ENCODE measurements at places on chromosomes 7 and 10.

GRCh38 chr7:111954474-111955381 lies 251.5 kb downstream of the DOCK4 start:
- no peaks in the 10 kb centered on the region for H3K4me1 ChIP-seq
- no peaks in the 10 kb centered on the region for H3K27me3 ChIP-seq
- no peaks in the 10 kb centered on the region for H3K36me3 ChIP-seq
- no peak for DNase-seq
- H3K4me3 ChIP-seq: no peak overlapping the region

DNA sequence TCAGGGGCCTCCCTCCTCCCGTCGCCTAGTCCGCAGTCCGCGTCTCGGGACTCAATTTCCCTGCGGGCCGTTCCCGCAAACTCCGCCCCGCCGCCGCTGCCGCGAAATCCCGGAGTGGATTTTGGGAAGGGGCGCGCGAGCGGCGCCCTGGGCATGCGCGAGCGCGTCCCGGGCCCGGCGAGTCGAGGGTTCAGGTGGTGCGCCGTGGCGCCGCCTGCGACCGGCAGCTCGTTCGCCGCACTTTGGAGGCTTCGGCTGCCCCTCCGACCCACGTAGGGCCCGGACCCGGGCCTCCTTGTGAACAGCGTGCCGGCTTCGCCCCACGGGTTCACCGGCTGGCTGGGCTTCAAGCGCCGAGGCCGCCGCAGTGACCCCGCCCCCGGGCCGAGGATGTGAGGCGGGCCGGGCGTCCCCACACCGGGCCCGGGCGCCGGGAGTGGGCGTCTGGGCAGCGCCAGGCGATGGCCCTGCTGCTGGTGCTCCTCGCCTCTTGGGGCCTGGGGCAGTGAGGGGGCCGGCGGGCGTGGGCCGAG lies at the start of gene PLEKHA8:
Gene PLEKHA8, plus strand, starts transcription at position 197 of the 533 bp plus-strand sequence. CDS start 351 bp downstream, outside the sequence.
- H3K4me1 ChIP-seq: peaks cover 6% of the 10 kb centered on the region
- H3K36me3 ChIP-seq: peaks cover 6% of the 10 kb centered on the region
- peak; percentile 97 for DNase-seq
- peak within 1 kb of the TSS; percentile 79 for H3K4me3 ChIP-seq
- no peaks in the 10 kb centered on the region for H3K27me3 ChIP-seq

DNA sequence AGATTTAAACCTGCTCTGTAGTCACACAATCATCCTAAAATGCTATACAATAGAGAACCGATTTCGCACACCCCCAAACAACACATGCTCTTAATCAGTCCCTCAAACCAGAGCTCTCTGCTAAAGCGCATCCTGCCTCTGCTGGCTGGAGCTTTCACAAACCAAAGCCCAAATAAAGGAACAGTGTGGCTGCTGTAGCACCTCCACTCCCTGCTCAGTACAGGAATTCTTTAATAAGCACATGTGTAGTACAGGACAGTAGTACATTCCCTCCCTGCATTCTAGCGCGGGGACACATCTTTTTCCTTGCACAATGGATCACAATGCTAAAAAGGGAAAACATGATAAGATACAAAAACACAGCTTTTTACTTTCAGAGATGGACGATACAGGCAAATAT lies 684.6 kb downstream of the MAGI2 start:
- no peaks in the 10 kb centered on the region for H3K27me3 ChIP-seq
- H3K36me3 ChIP-seq: no peaks in the 10 kb centered on the region
- H3K27ac ChIP-seq: no peak overlapping the region
- no peak for DNase-seq
- H3K4me3 ChIP-seq: no peak overlapping the region

- no peaks in the 10 kb centered on the region for H3K36me3 ChIP-seq
- DNase-seq: no peak
- H3K27me3 ChIP-seq: no peaks in the 10 kb centered on the region
- H3K4me1 ChIP-seq: no peaks in the 10 kb centered on the region
- no peak overlapping the region for H3K4me3 ChIP-seq
- no peak overlapping the region for H3K27ac ChIP-seq
These were observed 27.1 kb upstream of the TNRC18 start for GRCh38 chr7:5450549-5451327.

DNA sequence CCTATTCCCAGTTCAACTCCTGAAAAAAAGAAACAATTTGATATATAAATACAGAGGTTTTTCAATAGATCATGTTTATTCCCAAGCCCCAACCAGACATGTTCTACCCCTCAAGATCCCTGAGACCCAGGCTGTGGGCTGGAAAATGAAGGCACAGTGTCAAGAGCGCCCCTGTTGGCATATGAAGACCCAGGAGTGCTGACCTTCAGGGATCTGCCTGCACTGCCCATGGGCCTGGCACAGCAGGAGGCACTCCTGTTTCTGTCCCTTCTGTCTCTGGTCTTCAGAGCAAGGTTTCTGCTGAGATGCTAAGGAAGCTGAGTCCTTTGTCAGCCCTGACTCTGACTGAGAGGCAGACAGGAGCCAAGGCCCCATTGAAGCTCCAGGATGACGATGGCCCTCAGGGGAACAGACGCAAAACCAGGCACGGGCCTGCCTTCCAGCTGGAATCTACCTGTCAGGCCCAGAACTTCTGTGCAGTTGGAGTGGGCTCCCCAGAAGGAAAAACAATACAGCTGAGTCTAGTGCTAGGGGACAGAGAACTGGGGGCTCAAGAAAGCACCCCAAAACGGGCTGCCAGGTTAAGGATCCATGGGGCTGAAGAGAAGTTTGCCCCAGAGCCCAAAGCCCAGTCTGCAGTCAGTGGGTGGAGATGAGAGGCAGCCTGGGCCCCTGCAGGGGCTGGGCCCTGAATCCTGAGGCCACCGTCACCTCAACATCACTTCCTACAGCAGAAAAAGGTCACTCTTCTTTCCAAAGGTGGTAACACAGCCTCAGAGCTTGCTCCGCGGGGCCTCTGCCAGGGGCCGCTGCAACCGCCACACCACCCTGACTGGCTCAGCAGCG lies 6.7 kb upstream of the AIFM2 start:
- no peaks in the 10 kb centered on the region for H3K27me3 ChIP-seq
- no peak for DNase-seq
- no peak overlapping the region for H3K27ac ChIP-seq
- peaks cover 7% of the 10 kb centered on the region for H3K4me1 ChIP-seq

- no peak for DNase-seq
- H3K27me3 ChIP-seq: no peaks in the 10 kb centered on the region
- no peak overlapping the region for H3K4me3 ChIP-seq
- no peaks in the 10 kb centered on the region for H3K4me1 ChIP-seq
- no peak overlapping the region for H3K27ac ChIP-seq
- no peaks in the 10 kb centered on the region for H3K36me3 ChIP-seq
These were observed 55.7 kb upstream of the RELN start for GRCh38 chr7:104045183-104045582.

DNA sequence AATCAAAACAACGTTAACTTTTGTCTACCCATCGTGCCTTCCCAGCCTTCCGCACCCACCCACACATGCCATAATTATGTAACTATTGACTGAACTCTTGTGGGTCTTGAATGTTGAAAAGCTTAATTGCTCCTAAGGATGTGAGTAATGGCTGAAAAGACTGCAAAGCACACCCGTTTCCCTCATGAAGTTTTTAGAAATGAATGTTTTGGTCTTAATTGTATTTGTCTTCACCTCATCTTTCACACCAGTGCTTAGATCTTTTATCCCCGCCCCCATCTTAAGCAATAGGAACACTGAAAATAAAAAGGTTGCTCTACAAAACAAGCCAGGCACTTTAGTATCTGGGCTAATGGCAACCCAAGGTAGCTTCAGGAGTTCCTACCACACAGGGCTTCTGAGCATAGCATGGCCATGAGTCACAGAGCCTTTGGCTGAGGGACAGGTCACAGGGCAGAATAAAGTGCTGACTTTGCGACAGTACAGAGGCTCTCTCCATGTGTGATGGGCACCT lies 690.5 kb downstream of the PARD3 start:
- H3K36me3 ChIP-seq: no peaks in the 10 kb centered on the region
- no peak for DNase-seq
- H3K27me3 ChIP-seq: no peaks in the 10 kb centered on the region
- no peak overlapping the region for H3K27ac ChIP-seq
- no peaks in the 10 kb centered on the region for H3K4me1 ChIP-seq

- DNase-seq: no peak
- H3K4me1 ChIP-seq: no peaks in the 10 kb centered on the region
- no peaks in the 10 kb centered on the region for H3K27me3 ChIP-seq
- peaks cover 94% of the 10 kb centered on the region for H3K36me3 ChIP-seq
- H3K4me3 ChIP-seq: no peak overlapping the region
- H3K27ac ChIP-seq: no peak overlapping the region
These were observed 174.6 kb downstream of the PIP4K2A start for GRCh38 chr10:22539579-22540298.
